ENCODE measurements at places on chromosomes 11 and 22.
A peak's percentile ranks its signal among the peaks of the same experiment; 100 is the strongest.

DNA sequence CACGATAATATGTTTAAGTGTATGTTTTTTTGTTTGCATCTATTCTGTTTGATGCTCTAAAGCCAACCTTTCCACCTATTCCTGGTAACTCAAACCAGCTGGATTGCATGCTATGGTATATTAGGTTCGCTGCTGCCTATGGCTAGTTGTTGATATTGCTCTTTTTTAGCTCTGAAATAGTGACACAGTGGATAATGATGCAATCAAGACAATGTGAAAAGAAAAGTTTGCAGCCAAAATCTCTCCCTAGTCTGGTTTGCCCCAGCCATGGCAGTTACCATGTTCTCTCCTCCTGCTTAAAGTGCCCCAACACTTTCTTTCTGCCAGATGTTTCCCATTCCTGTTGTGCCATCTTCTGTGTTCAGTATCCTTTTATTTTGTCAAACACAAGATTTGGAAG lies 269.7 kb downstream of the DYNC2H1 start:
- DNase-seq, result no peak

- no peak for DNase-seq
Observed at GRCh38 chr22:50360578-50360977, 17.5 kb downstream of the PPP6R2 start.

- DNase-seq, result no peak
Observed at GRCh38 chr11:112834277-112834755, 126.9 kb upstream of the NCAM1 start.

- DNase-seq, result no peak
Observed at GRCh38 chr22:38437416-38437815, 17.6 kb downstream of the KCNJ4 start.

GRCh38 chr11:1572197-1573076 lies at the start of gene DUSP8:
DUSP8 (minus strand) TSS chr11:1572271; CDS start chr11:1565826, 6,445 bp downstream.
- peak; percentile 92 for DNase-seq

DNA sequence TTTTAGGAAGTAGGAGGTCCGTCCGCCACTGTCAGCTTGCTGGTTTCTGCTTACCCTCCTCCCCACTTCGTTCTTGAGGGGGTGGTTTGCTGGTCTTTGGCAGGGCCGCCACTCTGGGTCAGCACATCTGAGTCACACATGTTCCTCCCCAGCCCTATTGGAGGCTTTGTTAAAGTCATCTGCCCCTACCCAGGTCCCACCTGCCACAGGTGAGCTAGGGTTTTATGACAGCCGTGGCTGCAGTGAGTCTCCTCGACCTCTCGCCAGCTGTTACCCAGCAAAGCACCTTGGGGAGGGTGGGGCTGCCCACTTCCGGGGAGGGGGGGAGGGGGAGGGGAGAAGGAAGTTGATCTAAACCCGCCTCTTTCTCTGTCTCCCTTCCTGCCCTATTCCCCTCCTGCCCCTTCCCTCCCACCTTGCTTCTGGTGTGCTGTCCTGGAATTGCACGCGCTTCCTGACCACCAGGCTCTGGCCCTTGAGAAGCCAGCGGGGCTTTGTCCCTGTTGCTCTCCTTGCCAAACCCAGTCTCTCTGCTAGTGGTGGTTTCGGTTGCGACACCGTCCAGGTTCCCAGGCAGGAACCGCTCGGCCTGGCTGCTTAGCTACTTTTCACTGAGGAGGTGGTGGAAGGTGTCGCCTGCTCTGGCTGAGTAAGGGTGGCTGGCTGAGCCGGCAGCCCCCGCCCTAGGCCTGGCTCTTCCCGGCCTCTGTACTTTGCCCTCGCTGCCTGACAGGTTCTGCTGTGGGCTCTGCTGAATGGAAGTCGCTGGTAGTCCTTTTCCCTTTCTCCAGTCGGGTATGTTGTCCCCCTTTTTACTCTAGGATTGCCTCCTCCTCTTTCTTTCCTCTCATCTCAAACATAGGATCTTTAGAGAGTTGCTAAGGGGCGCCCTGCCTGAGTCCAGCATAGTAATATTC lies 28.5 kb downstream of the RCOR2 start:
- DNase-seq, result peak; percentile 66

DNA sequence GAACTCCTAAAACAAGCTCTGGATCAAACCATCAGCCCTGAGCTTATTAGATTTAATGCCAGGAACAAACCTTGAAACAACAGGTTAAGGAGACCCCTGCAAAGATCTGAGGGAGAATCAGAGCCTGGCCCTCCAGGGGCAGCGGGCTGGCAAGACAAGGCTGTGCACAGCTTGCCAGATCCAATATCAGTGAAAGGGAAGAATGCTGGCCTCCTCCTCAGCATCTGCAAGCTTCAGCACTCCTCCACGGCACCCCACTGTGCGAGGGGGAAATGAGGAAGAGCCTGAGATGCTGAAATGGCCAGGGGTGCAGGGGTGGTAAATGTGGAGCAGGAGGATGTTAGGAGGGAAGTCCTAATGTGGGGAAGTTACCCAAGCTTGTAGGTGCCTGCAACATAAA lies 167.0 kb downstream of the TENM4 start:
- no peak for DNase-seq

GRCh38 chr11:1515082-1516060 lies 28.8 kb upstream of the MOB2 start:
- peak; percentile 86 for DNase-seq

DNA sequence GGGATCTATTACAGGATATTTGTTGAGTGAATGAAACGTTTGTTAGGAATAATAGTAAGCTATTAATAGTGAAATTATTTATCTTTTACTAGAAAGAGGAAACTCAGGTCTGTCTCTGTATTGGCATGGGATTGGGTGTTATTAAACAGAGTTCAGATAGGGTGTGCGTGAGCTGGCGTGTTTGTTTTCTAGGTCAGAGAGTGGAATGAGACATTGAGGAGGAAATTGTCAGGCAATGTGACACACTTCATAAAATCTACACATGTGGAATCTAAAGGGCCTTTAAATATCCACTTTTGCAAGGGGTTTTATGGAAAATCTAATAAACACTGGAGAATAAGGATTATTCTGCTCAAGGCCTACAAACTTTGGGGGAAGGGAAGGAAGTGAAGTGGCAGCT lies 552.9 kb downstream of the NTM start:
- no peak for DNase-seq

DNA sequence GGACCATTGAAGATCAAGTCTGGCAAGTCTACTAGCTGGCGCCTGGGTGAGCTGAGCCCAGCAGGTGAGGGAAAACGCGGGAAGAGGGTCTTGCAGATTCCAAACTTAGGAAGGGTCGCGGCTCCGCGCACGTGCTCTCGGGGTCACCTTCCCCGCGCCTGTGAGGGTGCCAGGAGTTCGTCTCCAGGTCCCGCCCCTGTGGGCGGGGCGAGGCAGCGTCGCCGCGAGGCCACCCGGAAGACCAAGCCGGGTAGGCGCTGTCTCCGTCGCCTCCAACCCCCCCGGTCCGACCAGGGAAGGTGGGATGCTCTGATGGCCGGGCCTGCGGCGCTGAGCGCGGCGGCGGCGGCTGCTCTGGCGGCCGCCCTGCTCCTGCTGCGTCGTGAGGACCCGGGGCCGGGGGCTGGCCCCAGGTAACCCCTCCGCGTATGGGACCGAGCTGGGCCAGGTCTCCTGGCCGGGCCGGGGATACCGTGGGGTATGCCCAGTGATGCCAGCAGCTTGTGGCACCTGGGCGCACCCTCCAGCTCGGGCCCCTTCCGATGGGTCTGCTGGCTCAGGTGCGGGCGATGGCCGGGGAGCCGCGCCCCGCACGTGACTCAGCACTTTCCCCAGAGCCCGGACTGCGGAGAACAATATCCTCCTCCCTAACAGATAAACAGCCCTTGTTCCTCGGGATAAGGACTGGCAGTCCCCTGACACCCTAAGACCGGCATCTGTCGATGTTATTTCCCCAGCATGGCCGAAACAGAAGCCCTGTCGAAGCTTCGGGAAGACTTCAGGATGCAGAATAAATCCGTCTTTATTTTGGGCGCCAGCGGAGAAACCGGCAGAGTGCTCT lies at the start of gene HTATIP2:
Gene HTATIP2 (plus strand): TSS at position 215 of the 841 bp plus-strand sequence. CDS start 524 bp downstream, at position 739.
- peak; percentile 79 for DNase-seq

- DNase-seq, result no peak
Observed at GRCh38 chr11:34732831-34733230, 111.9 kb downstream of the EHF start.

DNA sequence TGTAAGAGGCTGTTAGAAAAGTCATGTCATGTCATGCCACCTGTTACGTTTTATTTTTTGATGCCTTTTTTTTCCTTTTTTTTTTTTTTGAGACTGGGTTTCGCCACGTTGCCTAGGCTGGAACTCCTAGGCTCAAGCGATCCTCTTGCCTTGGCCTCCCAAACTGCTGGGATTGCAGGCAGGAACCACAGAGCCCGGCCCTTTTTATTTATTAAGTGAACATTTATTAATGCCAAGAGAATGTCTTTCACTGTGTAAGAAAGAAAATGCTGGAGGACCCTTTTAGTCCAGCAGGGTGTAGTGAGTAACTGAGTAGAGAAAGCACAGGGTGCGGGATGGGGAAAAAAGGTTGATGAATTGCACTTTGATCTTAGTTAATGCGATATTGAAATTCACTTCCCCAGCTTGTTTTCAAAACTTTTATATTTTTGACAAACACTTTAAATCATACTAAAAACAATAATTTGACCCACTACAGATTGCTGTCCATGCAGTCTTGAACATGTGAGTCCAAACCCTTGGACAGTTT lies 2.3 kb upstream of the XBP1 start:
- DNase-seq, result no peak

- DNase-seq, result no peak
Observed at GRCh38 chr11:115286614-115287013, 217.6 kb downstream of the CADM1 start.

GRCh38 chr22:27075028-27075678 lies 417.8 kb downstream of the MIAT start:
- no peak for DNase-seq

DNA sequence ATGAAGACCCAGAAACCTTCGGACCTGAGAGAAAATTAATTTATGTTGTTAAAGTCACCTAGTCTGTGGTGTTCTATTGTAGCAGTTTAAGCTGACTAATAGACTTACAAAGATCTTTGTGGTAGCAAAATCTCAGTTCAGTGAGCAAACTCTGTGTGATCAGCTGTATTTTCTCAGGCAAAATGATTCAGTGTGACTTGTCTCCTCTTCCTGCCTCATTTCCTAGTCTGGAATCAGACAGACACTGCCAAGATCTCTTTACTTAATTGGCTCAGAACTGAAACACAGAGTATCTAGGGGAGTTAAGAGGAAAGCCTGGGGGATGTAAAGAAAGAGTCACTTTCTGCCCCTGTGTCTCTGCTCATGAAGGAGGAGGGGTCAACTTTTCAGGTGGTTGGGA lies 564.7 kb downstream of the KCNA4 start:
- DNase-seq, result no peak

DNA sequence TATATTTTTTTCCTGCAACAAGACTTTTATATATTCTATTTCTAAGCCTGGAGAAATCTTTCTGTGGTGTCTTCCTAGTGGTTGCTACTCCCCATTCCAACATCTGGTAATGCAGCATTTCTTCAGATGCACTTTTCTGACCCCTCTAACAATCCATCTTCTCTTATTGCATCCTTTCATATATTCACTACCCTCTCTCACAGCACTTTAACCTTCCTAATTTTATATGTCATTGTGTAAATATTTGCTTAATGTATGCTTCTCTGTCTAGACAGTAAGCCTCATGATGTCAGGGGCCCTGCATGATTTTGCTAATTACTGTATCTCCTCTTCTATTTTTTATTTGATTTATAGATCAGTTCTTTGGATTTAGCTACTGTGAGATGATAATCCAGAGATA lies 701.6 kb downstream of the KCNA4 start:
- no peak for DNase-seq

DNA sequence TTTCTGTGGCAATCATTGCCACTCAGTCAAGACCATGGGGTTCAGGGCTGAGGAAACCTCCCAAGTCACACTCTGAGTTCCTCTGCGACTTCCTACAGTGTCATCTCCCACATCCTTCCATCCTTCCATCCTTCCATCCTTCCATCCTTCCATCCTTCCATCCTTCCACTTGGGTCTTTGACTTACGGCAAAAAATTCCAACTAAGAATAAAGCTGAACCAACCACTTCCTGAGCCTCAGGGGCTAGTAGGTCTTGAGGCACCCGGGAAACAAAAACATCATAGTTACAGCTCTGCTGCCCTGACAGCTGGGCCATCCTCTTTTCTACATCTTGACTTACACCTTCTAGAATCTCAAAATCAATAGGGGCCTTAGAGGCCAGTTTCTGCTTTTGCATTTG lies 32.1 kb downstream of the EHF start:
- DNase-seq, result no peak

- DNase-seq, result no peak
Observed at GRCh38 chr11:130146796-130147195, 12.8 kb upstream of the ST14 start.

- DNase-seq, result no peak
Observed at GRCh38 chr22:41608386-41608785, 12.5 kb downstream of the DESI1 start.

DNA sequence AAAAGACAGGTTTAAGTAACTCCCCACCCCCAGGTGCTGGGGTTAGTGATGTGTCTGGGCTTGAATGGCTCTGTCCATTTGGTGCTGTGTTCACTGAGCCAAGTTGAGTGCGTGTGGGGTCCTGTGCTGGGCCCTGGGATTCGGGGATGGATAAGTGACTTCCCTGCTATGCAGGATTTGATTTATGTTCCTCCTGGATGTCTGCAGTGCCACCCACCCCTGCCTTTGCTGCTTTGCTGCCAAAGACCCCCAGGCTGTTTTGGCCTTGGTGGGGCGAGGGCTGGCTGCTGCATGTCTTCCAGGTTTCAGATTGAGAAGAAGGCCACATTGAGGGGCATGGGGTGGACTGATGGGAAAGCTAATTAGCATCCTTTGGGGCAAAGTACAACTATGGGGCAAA lies 77.9 kb upstream of the PARVG start:
- no peak for DNase-seq

GRCh38 chr22:50025993-50026392 lies 13.4 kb upstream of the IL17REL start:
- DNase-seq, result no peak

DNA sequence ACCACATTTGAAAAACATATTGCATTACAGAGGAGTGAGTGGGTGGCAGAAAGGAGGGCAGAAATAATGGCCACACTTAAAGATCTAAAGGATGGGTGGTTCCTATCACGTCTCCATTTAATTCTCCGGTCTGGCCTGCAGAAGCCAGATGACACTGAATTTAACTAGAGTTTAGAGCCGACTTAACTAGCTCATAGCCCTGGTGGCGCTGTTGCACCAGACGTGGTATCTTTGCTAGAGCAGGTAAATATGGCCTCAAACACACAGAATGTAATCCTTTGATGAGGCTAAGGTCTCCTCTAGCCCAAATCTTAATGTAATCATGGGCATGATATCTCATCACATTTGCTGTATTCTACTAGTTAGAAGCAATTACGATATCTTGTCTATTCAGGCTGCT lies 51.5 kb upstream of the GAL start:
- DNase-seq, result peak; percentile 46
